ENCODE measurements at places on chromosomes 5 and 9. TPM values are rescaled to one million over a fixed set of nuclear protein-coding genes. Genes with fewer than 3 reads are reported as not detected.

DNA sequence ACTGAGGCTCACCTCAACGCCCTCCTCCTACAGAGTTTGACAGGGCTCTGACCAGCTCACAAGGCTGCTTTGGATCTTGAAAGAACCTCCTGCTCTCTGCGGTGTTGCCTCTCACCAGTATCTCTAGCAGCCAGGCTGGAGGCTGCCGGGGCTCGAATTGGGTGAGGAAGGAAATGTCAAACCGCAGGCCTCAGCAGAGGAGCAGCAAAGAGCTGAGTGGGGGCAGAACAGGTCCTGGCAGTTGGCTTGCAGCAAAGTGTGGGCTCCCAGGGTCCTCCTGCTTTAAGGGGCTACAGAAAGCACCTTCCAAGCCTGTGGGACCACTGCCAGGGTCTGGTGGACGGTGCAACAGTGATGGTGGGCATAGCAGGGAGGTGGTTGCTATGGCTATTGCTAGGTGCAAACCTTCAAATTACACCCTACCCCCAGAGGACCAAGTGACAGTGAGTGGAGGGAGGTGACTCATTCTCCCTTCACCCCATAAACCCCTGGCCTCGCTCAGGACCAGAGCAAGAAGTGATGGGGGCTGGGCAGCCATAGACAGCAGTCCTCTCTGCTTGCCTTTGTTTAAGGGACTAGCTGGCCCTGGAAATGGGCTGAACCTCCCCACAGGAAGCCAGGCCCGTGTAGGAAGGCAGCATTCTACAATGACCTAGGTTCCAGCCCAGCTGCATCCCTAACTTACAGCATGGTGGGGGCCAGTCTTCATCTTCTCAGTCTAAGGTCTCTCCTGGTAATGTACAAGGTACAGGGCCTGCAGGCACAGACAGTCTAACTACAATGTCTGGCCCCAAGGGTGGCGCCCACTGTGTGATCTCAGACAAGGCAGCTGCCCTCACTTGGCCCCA, 18.7 kb downstream of the LCP2 start:
- H3K36me3 ChIP-seq, result peaks cover 46% of the 10 kb centered on the region
- H3K4me3 ChIP-seq, result no peak overlapping the region
- peak overlapping the region; percentile 56 for H3K27ac ChIP-seq
- no peaks in the 10 kb centered on the region for H3K27me3 ChIP-seq
- H3K4me1 ChIP-seq, result peaks cover 68% of the 10 kb centered on the region

GRCh38 chr5:179051784-179052183, 8.4 kb upstream of the ZNF354C start:
- no peak overlapping the region for H3K27ac ChIP-seq
- H3K36me3 ChIP-seq, result no peaks in the 10 kb centered on the region
- no peaks in the 10 kb centered on the region for H3K4me1 ChIP-seq

GRCh38 chr9:137069508-137070091, 757 bp downstream of the SAPCD2 start:
- H3K27ac ChIP-seq, result no peak overlapping the region
- no peak overlapping the region for H3K4me3 ChIP-seq
- H3K36me3 ChIP-seq, result no peaks in the 10 kb centered on the region

DNA sequence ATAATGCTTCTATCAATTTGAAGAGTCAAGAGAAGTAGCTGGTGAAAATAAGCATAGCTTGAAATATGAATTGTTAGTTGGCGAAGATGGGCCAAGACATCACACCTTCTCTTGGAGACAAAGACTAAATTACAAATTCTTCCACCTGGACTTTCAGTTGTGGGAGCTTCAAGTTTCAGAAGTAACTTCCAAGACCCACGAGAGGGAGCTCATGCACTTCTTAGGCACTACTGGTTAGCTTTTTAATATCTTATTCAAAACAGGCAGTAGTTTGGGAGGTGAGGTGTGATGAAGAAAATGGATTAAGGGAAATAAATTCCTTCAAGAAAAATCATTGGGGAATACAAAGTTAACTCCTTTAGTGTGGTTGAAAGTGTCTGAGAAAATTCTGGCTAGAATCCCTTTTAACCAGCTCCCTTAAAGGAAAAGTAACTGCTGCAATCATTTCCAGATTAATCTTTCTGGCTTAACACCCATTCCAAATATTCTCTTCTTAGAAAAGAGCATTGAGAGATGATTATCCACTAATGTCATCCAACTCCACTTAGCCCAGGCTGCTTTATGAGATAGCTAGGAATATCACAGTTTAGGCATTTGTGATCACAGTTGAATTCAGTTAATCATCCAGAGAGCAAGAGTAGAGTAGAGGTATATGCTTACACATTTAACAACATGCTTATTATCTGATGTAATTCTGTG, 139.5 kb upstream of the DMRTA1 start:
- no peaks in the 10 kb centered on the region for H3K4me1 ChIP-seq
- H3K27me3 ChIP-seq, result no peaks in the 10 kb centered on the region
- no peak overlapping the region for H3K4me3 ChIP-seq
- no peak for DNase-seq
- H3K27ac ChIP-seq, result no peak overlapping the region

GRCh38 chr5:143409926-143410325, 6.4 kb upstream of the NR3C1 start:
- no peak overlapping the region for H3K27ac ChIP-seq
- H3K4me3 ChIP-seq, result no peak overlapping the region
- DNase-seq, result no peak
- H3K27me3 ChIP-seq, result no peaks in the 10 kb centered on the region
- peaks cover 5% of the 10 kb centered on the region for H3K4me1 ChIP-seq
- no peaks in the 10 kb centered on the region for H3K36me3 ChIP-seq

- no peaks in the 10 kb centered on the region for H3K27me3 ChIP-seq
- H3K27ac ChIP-seq, result no peak overlapping the region
- no peaks in the 10 kb centered on the region for H3K36me3 ChIP-seq
- peaks cover 6% of the 10 kb centered on the region for H3K4me1 ChIP-seq
Observed at GRCh38 chr5:411728-412127, 31.2 kb upstream of the EXOC3 start.

- no peaks in the 10 kb centered on the region for H3K27me3 ChIP-seq
- no peak overlapping the region for H3K4me3 ChIP-seq
- H3K4me1 ChIP-seq, result no peaks in the 10 kb centered on the region
- DNase-seq, result no peak
- H3K36me3 ChIP-seq, result no peaks in the 10 kb centered on the region
Observed at GRCh38 chr9:86573886-86574285, 219.7 kb upstream of the TUT7 start.

- H3K36me3 ChIP-seq, result peaks cover under 1% of the 10 kb centered on the region
- H3K4me3 ChIP-seq, result no peak overlapping the region
- DNase-seq, result no peak
- H3K27me3 ChIP-seq, result no peaks in the 10 kb centered on the region
- no peak overlapping the region for H3K27ac ChIP-seq
Observed at GRCh38 chr5:116441223-116441622, 133.4 kb downstream of the SEMA6A start.

- peaks cover 46% of the 10 kb centered on the region for H3K36me3 ChIP-seq
- no peaks in the 10 kb centered on the region for H3K27me3 ChIP-seq
- DNase-seq, result no peak
- H3K4me1 ChIP-seq, result no peaks in the 10 kb centered on the region
- H3K27ac ChIP-seq, result no peak overlapping the region
Observed at GRCh38 chr9:90844326-90844725, 42.7 kb downstream of the SYK start.

GRCh38 chr5:79518718-79519117, 4.8 kb upstream of the HOMER1 start:
- H3K4me3 ChIP-seq, result no peak overlapping the region
- DNase-seq, result no peak
- no peaks in the 10 kb centered on the region for H3K27me3 ChIP-seq
- H3K36me3 ChIP-seq, result no peaks in the 10 kb centered on the region

DNA sequence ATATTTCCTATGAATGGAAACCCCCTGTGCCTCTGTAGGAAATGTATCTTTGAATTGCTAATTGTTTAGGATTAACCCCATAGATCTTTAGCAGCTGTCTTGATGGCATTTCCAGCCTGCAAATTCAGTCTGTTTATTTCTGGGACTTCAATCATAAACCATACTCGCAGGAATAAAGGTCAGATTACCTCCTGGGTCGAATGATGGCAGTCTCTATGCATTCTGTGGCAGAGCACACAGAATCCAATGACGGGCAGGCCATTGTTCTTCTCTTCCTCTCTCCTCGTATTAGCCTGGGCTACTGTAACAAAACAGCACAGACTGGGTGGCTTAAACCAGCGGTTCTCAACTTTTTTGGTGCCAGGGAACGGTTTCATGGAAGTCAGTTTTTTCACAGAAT, 199.9 kb downstream of the PCSK5 start:
- no peaks in the 10 kb centered on the region for H3K4me1 ChIP-seq
- H3K36me3 ChIP-seq, result no peaks in the 10 kb centered on the region
- DNase-seq, result no peak
- H3K27me3 ChIP-seq, result no peaks in the 10 kb centered on the region
- no peak overlapping the region for H3K27ac ChIP-seq

DNA sequence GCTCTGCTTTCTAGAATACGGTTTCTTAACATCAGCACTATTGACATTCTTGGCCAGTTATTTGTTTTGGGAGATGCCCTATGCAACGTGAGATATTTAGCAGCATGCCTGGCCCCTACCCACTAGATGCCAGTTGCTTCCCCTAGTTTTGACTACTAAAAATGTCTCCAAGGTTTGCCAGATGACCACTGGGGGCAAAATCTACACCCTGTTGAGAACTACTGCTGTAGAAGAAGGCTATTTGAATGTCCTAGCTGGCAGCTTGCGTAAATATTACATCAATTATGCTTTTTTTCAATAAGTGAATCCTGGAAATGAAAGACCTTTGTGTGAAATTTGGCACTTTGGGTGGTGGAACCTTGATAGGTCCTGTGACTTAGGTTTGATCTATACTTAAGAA, 5.0 kb downstream of the NCBP1 start:
- H3K27me3 ChIP-seq, result no peaks in the 10 kb centered on the region
- no peak for DNase-seq
- H3K36me3 ChIP-seq, result peaks cover 33% of the 10 kb centered on the region
- no peak overlapping the region for H3K27ac ChIP-seq
- peaks cover 52% of the 10 kb centered on the region for H3K4me1 ChIP-seq
- no peak overlapping the region for H3K4me3 ChIP-seq

DNA sequence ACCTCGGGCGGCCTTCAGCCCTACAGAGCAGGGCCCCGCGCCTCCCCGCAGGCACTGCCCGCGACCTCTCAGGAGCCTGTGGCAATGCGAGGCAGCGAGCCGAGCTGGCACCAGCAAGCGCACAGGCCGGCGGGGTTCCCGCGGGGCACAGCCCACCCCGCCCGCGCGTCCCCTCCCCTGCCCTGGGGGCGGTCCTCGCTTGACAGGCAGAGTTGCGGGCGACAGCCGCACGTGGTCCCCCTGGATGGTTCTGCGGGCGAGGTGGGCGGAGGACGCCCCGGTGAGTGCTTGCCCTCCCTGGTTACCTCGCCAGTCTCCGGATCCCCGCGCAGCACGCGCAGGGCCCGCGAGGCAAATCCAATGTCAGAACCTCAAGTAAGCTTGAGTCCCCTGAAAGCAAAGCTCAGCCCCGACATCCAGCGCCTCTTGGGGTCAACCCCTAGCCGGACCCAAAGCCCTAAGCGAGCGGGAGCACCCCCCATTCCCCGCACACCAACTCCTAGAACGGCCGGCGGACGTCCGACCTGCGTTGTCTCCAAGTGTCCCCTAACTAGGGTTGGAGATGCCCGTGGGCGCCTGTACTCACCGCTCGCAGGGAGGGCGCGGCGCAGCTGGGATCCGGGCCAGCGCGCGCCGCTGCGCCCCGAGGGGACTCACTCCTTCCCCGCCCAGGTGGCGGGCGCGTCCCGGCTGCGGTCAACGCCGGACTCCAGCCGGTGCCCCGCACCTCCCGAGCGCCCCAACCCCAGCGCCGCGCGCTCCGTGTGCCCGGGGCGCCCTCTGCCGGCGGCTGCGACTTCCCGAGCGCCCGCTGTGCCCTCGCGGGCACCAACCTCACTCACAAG, at the start of gene DRD1:
Gene DRD1, minus strand, starts transcription at position 123 of the 845 bp plus-strand sequence. CDS start 1,083 bp downstream, outside the sequence.
- peak; percentile 59 for DNase-seq
- peak within 1 kb of the TSS; percentile 50 for H3K27ac ChIP-seq
- peaks cover 39% of the 10 kb centered on the region for H3K27me3 ChIP-seq
- peaks cover 13% of the 10 kb centered on the region for H3K4me1 ChIP-seq
- H3K4me3 ChIP-seq, result peak within 1 kb of the TSS; percentile 51

DNA sequence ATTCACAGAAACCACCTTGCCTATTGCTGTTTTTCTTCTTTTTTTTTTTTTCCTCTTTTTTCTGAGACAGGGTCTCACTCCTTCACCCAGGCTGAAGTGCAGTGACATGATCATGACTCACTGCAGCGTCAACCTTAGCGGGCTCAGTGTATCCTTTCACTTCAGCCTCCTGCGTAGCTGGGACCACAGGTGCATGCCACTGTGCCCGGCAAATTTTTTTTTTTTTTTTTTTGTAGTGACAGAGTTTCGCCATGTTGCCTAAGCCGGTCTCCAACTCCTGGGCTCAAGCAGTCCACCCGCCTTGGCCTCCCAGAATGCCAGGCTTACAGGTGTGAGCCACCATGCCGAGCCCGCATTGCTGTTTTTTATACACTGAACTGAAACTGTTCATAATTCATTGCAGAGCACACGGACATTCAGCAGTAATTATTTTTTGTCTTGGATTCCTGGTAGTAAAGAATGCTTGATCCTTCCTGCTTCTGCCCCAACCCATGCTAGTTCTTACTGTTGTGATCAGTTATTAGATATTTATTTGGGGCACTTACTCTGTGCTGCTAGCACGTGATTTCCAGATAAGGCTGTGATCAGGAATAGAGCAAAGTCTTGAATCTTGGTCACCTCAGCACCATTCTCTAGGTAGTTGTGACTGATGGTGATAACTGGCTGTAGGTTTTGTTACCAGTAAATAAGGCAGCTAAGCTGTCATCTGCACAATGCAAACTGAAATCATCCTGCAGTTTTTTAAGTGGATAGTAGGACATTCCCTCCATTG, 14.0 kb downstream of the MAP3K1 start:
- H3K27ac ChIP-seq, result no peak overlapping the region
- H3K27me3 ChIP-seq, result no peaks in the 10 kb centered on the region
- DNase-seq, result no peak
- no peak overlapping the region for H3K4me3 ChIP-seq

- no peak overlapping the region for H3K4me3 ChIP-seq
- H3K27me3 ChIP-seq, result no peaks in the 10 kb centered on the region
- peaks cover 17% of the 10 kb centered on the region for H3K4me1 ChIP-seq
- no peak overlapping the region for H3K27ac ChIP-seq
Observed at GRCh38 chr5:119398727-119399466, 43.1 kb downstream of the TNFAIP8 start.

- H3K4me3 ChIP-seq, result no peak overlapping the region
- DNase-seq, result no peak
- no peaks in the 10 kb centered on the region for H3K27me3 ChIP-seq
- H3K4me1 ChIP-seq, result peaks cover 17% of the 10 kb centered on the region
Observed at GRCh38 chr5:154267516-154267915, 77.0 kb downstream of the GALNT10 start.

Gene UHRF2
- 43.8 TPM for total RNA-seq

Gene FCN1
- total RNA-seq, result 84.4 TPM

Gene QSOX2
- 10.5 TPM for total RNA-seq

Gene KIF12
- 4.8 TPM for total RNA-seq

Gene GABRB2
- total RNA-seq, result 0.56 TPM

Gene ALG2
- 35.4 TPM for total RNA-seq

Measured in lower lobe of right lung (tissue), 2 donors.